ENCODE measurements at places on chromosomes 7 and 10.
A peak's percentile ranks its signal among the peaks of the same experiment; 100 is the strongest.

GRCh38 chr10:133279326-133280226 lies 2.9 kb upstream of the ADAM8 start:
- DNase-seq = no peak

DNA sequence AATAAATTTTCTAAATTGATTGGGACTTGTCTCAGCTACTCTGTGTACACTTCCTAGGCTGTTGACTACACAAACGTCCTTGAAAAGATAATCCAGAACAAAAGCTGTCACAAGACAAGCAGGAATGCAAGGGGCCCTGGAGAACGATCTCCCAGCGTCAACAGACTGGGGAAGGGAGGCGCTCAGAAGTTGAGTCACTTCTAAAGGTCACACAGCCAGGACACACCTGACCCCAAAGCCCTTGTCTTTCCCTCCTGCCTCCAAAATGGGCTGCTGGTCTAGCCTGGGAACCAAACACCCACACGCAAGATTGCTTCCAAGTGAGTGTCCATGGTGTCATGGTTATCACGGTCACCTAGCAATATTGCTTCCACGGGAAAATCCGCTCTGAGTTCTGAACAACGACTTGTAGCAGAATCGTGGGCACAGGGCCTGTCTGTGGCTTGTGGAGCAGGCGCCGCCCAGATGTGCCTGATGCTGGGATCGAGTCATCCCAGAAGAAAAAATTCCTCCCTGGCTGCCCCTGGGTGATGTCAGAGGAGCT lies 49.8 kb downstream of the SPOCK2 start:
- no peak for DNase-seq

- DNase-seq = no peak
Measured at GRCh38 chr7:23431702-23432199, 38.5 kb downstream of the IGF2BP3 start.

- DNase-seq = no peak
Measured at GRCh38 chr10:116670706-116671105, 50.0 kb downstream of the PNLIPRP2 start.

DNA sequence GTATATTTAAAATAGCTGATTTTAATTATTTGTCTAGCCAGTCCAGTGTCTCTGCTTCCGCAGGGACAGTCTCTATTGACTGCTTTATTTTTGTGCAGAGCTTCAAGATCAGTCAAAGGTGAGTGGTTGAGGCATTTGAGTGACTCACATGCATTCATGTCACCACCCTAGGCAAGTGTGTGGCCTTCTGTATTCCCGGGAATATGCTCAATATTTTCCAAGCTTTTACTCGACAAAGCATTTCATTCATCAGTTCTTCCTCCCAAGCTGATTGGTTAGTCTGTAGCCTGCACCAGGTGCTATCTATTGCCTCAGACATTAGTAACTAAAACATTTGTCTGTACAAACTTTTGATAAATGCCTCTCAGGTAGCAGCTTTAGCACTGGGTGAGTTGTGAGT lies 471.5 kb upstream of the NRG3 start:
- DNase-seq = no peak

DNA sequence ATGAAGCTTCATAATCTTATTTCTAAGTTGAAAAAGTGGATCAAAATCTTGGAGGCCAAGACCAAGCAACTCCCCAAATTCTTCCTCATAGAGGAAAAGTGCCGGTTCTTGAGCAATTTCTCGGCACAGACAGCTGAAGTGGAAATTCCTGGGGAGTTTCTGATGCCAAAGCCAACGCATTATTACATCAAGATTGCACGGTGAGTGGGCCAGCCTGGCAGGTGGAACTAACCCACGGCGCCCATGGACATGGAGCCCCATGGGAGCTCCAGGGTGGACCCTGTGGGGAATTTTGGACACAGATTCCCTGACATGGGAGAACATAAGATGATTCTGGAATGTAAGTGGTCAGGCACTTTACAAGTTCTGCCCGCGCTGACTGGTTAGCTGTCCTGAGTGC lies 125.9 kb downstream of the TRRAP start:
- no peak for DNase-seq

- no peak for DNase-seq
Measured at GRCh38 chr10:10930979-10931743, 86.5 kb upstream of the CELF2 start.

DNA sequence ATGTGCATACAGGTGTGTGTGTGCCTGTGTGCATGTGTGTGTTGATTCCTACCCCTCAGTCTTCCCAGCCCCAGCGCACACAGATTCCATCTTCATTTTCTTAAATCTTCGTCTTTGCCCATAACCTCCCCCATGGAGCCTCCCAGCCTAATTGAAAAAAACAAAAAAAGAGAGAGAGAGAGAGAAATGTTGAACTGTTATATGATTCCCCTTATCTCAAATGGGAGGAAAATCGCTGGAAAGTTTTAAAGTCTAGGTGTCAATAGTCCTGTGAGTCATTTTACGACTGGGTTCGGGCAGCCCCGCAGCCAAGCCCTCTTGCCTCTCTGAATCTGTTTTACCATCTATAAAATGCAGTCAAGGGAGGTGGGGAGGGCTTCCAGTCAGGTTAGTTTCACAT lies 60.9 kb downstream of the SPOCK2 start:
- DNase-seq = no peak

DNA sequence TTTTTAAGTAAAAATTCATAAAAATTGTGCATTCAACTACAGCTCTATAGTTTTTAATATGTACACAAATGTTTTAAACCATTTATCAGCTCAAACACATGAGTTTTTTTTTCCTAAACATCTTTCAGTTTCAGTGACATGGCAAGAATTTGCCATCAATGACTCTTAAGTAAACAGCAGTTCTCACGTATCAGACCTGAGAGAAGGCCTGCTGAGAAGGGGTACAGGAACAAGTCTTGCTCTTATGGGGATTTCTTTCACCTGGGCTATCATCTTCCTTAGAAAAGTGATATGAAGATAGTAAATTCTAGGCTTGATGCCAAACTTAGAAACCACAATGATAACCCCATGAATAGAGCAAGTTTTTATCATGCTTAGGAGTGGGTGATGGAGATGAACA lies 467.8 kb downstream of the ARL4A start:
- DNase-seq = no peak

DNA sequence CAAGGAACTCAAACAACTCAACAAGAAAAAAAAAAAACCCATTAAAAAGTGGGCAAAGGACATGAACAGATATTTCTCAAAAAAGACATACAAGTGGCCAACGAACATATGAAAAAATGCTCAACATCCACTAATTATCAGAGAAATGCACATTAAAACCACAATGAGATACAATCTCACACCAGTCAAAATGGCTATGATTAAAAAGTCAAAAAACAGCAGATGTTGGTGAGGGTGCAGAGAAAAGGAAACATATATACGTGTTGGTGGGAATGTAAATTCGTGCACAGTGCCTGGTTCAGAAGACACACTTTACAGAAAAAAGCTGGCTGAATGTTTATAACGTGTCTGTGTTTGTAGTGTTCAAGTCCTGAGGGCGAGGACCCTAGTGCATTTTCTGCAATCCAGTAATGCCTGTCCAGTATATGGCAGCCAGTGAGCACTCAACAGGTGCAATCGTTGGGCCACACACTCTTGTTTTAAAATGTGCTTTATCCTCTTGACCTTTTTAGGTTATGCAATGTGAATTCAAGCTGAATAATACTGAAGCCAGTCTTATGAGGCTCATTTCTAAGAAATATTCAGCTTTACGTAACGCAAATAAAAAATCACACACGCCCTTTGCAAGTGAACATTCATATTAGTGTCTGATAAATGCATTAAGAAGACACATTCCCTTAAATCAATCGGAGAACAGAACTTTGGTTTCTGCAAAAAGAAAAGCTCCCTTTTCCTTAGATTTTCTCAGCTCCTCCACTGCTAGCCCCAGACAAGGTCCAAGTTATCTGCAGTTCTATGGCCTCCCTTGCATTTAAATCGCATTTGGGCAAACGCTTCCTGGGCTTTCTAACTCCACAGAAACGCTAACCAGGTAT lies 813 bp upstream of the MTURN start:
- no peak for DNase-seq

DNA sequence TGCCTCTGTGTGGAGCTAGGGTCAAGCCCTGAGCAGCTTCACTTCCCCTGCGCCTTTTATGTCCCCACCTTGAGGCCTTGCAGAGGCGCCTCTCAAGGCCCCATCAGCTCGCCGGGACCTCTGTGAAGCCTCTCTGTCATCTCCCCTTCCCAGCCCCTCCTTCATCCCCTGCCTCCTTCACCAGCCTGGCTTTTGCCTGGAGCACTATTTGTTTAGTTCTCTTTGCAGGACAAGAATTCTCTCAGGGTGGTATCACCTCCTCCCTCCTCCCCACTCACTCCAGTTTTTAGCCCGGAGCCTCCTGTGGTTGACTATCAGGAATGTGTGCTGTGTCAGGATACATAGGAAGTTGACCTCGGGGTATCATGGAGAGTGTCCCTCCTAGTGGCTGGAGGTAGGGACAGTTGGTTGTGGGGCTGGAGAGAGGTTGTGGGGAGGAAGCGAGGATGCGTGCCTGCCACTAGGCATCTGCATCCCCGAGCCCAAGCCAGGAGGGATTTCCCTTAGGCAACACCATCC lies 89.8 kb upstream of the ANLN start:
- DNase-seq = no peak

DNA sequence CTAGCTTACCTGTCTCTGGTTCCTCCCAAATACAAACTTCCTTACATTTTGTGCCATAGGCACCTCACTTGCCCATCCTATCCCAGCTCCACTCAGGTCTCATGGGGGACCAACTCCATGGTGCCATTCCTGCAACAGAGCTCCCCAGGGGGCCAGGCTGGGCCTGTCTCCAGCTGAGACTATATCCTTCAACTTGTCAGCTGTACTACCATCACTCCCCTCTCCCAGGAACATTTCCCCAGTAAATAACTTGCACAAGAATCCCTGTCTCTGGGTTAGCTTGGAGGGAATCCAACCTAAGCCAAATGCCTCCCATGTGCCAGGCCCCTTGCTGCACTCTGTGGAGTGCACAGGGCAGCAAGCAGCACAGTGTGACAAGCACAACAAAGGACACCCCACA lies 33.2 kb downstream of the FRMPD2 start:
- DNase-seq = no peak

GRCh38 chr7:156475666-156476065 lies 164.9 kb upstream of the RNF32 start:
- no peak for DNase-seq

GRCh38 chr10:51141010-51141409 lies 66.7 kb downstream of the PRKG1 start:
- DNase-seq = no peak

DNA sequence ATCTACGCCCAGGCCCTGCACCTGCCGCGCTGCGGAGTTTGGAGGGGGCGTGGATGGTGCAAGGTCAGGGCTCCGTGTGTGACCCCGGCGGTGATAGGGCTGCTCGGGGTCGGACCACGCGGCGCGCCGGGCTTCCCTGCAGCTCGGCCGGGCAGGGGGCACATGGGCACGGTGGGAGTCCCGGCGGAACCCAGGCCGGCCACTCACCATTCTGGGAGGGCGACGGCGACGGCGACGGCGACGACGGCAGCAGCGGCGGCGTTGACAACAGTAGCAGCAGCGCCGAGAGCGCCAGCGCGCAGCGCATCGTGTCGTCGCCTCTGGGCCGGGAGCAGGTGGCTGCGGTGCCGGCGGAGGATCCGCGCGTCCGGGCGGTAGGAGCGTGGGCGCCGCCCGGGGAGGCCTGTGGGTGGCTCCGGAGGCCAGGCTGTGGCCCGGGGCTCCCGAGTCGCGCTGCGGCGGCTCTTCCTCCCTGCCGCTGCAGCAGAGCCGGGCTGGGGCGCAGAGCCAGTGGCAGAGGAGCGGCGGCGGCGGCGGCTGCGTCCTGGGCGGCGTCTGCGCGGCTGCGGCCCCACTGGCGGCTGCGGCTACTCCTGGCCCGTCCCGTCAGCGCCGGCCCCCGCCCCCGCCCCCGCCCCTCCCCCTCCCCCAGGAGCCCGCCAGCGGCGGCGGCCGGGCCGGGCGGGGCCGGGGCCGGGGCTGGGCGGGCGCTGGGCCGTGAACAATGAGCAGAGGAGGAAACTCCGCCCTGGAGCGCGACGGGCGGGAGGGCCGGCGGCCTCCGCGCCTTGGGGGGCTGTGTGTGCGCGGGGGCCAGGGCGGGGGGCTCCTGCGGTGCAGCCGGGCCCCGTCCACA lies at the start of gene PODXL:
TSS of gene PODXL (minus strand) at position 576 of the 856 bp plus-strand sequence. CDS start at position 307, 269 bp downstream.
- DNase-seq = peak; percentile 37

DNA sequence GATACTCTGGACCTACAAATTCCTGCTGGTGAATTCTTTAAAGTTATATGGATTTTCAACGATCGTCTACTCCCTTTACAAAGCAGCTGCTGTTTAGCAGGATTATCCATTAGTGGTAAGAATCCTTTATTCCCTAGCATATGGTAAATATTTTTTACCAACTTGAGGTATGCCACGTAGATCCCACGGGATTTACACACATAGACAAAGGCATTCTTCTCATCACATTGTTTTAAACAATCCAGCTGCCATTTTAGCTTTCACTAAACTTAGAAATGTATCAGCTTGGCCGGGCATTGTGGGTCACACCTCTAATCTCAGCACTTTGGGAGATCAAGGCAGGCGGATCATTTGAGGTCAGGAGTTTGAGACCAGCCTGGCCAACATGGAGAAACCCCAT lies 148.0 kb upstream of the SH2B2 start:
- no peak for DNase-seq

DNA sequence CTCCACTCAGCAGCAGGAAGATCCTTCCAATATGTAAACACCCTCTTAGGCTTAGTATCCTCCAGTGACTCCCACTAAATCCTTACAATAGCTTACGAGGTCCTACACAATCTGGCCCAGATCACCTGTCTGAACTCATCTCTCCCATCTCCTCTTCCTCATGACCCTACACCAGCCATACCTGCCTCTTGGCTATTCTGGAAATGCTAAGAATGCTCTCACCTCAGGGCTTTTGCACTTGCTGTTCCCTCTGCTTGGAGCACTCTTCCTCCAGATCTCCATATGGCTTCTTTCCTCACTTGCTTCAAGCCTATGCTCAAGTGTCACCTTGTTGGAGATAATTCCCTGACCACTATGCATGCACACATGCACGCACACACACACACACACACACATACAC lies 50.8 kb upstream of the FRMD4A start:
- no peak for DNase-seq

DNA sequence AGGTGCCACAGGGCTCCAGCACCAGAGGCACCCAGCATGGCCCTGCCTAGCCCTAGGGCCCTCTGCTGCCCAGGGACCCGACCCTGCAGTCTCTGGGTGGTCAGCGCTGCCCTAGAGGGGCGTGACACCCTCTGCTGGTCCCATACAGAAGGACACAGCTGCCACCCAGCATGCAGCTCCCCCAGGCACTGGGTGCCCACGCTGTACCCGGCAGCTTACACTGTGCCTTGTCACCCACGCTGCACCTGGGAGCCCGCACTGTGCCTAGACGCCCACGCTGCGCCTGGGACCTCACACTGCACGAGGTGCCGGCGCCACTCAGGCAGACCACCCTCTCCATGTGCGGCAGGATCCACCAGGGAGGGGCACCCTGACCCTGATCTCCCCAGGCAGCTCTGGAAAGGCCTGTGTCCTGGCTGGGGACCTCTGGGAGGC lies 55.2 kb downstream of the PWWP2B start:
- DNase-seq = no peak

DNA sequence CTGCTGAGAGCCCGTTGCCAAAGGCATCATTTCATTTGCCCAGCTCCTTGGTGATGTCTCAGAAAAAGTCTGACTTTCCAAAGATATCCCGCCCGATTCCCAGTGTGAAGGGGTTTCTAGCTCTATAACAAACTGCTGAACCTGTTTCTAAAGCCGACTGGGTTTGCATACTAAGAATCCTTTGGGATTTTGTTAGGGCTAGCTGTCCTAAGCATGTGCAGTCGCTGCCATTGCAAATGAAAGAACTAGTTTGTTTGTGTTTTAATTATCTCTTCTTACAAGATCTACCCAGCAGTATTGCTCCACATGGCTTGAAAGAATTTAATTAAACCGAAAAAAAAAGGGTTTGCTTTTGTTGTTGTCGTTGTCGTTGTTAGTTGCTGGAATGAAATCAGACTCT lies 476.6 kb downstream of the GATA3 start:
- no peak for DNase-seq
